Mesendoderm (in vitro differentiated cells): ENCODE measurements at places on chromosomes 5 and 9.

DNA sequence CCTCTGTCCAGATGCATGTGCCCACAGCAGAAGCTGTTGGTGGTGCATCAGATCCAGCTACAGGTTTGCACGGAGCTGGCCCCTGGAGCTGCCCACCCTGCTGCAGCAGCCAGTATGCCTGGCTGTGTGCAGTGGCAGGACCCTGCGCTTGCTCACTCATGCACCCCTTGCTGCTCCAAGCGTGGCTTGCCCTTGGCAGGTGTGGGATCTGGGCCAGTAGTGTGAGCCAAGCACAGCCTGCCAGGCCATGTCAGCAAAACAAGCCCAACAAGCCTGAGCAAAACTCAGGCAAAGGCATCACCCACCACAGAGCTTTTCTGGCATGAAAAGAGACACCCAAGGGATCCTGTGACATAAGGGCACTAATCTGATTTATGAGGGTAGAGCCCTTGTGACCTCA lies 18.3 kb upstream of the ECPAS start:
- DNase-seq, result no peak

DNA sequence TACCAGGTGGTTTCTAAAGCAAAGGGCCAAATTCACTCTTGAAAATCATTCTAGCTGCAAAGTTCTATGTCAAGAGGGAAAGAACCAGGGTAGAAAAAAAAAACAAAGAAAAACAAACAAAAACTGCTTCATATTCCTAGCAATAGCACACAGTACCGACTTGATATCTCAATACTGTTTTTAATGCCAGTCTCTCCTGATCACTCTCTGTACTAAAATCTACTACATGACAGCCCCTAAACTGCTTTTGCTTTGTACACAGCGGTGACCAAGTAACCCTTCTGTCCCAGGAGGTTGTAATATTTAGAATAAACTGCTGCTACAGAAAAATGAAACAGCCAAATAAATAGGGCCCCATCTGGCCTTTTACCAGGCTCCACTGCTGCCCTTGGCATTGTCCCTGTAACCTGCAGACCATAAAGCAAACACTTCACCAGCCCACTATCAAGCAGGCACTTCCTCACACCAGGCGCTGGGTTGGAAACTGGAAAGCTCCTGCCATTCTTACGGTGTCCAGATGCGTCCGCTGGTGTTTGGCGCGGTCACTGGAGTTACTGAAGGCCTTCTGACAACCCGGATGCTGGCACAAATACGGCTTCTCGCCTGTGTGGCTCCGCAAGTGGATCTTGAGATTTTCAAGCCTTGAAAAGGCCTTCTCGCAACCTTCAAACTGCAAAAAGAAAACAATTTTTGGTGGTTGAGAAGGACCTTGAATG lies 363.2 kb downstream of the GLIS3 start:
- DNase-seq, result no peak

DNA sequence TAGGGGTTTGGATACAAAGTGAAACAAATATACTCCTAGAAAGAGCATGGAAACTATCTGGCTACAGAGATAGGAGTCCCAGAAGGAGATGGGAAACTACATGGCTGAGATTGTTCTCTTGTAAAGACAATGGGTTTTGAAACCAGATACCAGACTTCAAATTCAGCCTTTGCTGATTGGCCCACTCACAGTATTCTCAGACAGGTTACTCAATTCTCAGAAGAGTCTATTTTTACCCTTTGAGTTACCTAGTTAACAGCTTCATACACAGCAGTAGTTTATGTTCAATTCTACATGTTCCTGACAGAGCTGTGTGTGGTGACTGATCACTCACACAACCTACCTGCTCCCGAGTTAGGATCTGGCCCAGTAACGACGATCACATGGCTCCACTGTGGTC lies 14.1 kb downstream of the ZFP62 start:
- no peak for DNase-seq

GRCh38 chr9:14346811-14347405 lies 33.0 kb upstream of the NFIB start:
- peak; percentile 60 for DNase-seq

DNA sequence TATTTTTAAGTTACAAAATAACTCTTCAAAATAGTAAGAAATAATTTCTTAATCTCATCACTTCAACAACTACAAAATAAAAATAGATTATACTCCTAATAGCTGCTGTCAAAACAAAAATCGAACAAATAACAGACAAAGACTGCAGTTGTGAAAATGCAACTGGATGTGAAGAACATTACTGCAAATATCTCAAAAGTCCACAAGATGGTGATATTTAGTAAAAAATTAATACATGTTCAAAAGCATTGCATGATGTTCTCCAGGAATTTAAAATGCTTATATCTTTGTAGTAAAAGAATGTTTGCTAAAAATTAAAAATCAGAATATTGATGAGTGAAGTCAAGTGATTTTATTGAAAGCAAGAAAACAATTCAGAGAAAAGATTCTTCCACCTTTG lies 66.2 kb downstream of the MPDZ start:
- DNase-seq, result no peak

DNA sequence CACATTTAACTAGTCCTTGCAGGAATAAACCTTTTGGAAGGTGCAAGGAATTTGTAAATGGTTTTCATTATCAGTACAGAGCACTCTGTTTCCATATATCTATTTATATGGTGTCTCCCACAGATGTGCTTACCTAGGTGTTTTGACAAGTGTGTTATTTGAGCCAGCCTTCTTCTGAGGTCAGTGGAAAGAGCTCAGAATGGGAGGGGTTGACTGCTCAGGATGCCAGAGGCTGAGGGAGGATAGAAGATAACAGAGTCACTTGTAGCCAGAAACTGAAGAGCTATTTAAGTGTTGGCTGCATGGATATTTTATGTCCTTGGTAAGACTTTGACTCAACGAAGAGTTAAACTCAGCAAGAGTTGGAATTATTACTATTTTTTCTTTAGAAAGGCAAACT lies 5.0 kb downstream of the CMYA5 start:
- peak; percentile 67 for DNase-seq

DNA sequence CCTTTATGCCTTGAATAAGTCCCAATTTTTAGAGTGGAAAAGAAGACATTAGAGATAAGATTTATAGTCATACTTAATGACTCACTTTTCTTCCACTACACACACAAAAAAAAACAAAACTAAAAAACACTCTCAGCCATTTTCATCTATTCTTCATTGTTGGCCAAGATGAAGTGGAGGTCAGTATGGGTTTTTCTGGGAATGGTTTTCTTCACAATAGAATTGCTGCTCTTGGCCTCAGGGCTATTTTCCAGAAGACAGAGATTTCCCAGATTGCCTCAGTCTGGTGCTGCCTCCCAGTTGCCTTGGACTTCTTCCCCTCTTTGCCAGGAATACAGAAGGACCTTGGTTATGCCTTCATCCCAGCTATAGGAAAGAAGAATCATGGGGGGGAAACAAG lies 463.7 kb downstream of the TMEM232 start:
- DNase-seq, result no peak
